Iris pigment epithelial cell (primary cell): ENCODE measurements at places on chromosomes 7 and 10.

- DNase-seq = no peak
These were observed 38.1 kb downstream of the ADAP1 start for GRCh38 chr7:916291-916941.

- DNase-seq = no peak
These were observed 125.8 kb upstream of the UNC5B start for GRCh38 chr10:71086439-71087080.

- peak; percentile 49 for DNase-seq
These were observed 34.3 kb downstream of the WASL start for GRCh38 chr7:123714296-123715080.

- peak; percentile 80 for DNase-seq
These were observed 322.4 kb downstream of the HGF start for GRCh38 chr7:81447351-81447952.

- peak; percentile 55 for DNase-seq
These were observed 6.4 kb downstream of the AGBL3 start for GRCh38 chr7:134992626-134993179.

GRCh38 chr10:110421512-110422138 is 76.1 kb upstream of the DUSP5 start:
- DNase-seq = no peak

DNA sequence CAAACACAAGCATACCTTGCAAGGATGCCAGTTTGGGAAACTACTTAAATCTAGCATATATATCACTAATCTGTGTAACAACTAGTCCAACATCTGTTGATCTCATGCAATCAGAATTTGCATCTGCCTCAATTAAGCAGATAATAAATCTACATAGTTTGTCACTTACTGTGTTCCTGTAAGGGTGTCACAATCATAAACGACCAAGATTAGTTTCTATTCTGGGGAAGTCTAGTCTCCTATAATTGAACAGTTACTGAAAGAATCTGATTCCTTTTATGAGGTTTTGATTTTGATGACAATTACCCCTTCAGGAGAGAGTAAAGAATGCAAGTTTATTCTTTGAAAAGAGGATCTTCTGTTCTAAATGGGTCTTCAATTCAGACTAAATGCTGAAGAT is 85.5 kb upstream of the LRRN3 start:
- DNase-seq = no peak

DNA sequence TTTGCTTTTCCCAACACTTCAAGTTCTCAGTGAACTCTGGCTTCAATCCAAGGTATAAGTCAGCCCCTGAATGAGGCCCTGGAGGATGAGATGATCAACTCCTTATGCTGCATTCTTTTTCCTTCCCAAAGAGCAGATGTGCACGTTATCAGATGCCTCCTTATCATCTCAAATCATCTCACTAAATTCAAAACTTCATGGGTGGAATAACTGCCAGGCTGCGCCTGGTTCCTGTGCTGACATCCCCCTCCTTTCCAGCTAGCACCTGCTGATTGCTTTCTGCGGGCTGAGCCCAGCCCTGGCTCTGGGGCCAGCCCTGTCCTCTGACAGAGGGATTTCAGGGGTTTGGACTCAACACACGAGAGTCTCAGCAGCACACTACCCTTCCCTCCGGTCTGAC is 44.9 kb downstream of the TLL2 start:
- no peak for DNase-seq

- no peak for DNase-seq
These were observed 177.9 kb downstream of the RNF133 start for GRCh38 chr7:122520971-122521555.

GRCh38 chr10:90738885-90739284 is 119.0 kb downstream of the HTR7 start:
- DNase-seq = peak; percentile 59

DNA sequence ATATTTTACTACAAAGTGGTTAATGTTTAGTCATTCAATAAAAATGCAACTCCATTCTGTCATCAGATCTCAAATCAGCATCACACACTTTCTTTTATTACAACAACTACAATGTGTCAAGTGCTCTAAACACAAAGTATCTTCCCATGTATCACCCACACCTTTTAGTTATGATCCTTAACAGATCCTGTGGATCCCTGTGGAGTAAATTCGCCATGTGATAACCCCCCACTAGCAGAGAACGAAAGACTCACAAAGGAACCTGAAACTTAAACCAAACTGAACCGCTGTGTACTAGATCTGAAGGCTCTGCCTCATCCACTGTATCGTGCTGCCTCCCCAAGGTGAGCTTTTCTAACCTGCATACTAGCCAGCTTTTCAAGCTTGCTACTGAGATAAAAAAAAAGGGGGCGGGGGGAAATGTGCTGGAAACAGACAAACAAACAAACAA is 1.7 kb downstream of the DPY19L1 start:
- DNase-seq = peak; percentile 59

DNA sequence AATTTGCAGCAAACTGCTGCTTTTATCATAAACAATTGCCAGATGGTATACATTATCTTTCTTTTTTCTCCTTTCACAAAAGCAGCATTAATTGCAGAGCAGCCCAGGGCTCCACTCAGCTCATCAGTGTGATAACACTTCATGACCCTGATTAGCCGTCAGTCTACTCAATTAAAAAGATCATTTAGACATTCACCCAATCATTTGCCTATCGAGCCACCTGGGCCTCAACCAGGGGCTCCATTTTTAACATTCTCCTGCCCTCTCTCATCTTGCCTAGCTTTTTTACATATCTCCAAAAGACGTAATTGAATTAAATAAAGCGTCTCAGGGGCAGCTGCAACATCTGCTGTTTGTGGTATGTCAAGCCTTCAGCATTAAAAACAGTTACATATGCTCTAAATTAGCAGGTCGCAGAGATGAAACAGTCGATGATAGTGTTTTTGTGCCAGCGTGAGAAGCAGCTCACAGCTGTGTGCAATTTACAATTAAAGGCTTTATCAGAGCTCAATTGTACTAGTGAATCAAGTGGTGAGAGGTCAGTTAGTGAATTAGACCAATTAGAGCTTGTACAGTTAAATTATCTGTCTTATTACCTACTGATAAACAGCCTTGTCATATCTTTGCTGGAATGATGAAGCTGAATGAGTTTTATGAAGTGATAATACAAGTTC is 522.5 kb downstream of the ETV1 start:
- no peak for DNase-seq

DNA sequence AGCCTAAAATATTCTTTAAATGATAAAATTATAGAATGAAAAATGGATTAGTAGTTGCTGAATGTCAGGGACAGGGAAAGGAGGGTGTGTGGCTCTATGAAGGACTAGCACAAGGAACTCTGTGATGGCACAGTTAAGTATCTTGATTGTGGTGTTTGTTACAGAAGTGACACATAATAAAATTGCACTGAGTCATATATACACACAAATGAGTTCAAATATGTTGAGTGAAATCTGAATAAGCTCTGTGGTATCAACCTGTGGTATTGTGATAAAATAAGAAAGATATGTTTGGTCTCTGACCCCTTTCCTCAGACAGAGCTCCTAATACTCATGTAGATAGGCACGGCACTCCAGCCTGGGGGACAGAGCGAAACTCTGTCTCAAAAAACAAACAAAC is 181.5 kb upstream of the TRIM24 start:
- DNase-seq = peak; percentile 22

GRCh38 chr7:8109196-8110022 is 140.8 kb downstream of the GLCCI1 start:
- peak; percentile 34 for DNase-seq

DNA sequence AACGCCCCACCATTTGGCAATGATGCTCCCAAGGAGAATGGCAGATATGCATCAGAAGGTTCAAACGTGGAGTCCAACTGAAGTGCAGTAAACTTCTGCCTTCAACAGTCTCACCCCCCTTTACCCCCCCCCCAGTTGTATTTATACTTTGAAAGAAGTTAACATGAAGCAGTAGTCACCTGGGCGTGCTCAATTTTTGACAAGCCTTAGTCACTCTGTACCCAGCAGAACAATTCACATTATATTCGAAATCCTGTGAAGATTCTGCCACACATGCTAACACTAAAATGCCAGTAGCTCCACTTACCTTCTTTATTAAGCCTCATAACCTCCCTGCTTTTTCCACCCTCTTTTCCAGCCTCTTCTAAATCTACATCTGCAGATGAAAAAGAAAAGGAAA is 894 bp downstream of the ATXN7L1 start:
- DNase-seq = no peak

GRCh38 chr7:42380401-42380800 is 143.4 kb upstream of the GLI3 start:
- DNase-seq = peak; percentile 82

DNA sequence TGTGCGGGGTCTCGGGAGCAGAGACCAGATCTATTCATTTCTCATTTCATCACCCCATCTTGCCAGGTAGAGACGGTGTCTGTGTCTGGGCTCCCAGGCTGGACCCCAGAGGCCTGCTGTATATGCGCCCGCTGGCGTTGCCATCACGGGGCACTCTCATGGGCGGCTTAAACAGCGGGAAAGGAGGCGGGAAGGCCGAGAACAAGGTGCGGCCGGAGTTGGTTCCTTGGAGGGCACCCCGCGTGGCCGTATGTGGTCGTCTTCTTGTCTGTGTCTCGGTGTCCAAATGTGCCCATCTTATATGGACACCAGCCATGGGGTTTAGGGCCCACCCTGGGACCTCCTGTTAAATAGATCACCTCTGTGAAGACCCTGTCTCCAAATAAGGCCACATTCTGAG is 2.1 kb upstream of the CFAP46 start:
- no peak for DNase-seq

DNA sequence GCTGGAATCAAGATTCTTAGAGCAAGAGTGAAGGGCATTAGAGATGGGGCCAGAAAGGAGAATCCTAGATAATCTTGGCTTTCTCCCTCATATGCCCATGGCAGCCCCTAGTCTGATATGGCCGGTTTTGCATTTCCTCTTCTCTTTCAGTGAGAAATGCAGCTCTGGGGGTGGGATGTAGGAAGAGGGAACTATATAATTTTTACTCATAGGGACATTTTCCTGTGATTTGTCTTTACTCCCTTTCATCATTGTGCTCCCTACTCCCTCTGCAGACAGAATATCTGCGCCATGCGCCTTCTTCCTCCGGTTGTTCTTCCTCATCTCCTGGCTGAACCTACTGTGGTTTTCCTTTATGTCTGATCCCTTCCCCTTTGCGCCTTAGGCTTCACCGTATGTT is 16.8 kb upstream of the CHCHD1 start:
- DNase-seq = no peak

- no peak for DNase-seq
These were observed 83.6 kb downstream of the NXPH1 start for GRCh38 chr7:8516976-8517375.

DNA sequence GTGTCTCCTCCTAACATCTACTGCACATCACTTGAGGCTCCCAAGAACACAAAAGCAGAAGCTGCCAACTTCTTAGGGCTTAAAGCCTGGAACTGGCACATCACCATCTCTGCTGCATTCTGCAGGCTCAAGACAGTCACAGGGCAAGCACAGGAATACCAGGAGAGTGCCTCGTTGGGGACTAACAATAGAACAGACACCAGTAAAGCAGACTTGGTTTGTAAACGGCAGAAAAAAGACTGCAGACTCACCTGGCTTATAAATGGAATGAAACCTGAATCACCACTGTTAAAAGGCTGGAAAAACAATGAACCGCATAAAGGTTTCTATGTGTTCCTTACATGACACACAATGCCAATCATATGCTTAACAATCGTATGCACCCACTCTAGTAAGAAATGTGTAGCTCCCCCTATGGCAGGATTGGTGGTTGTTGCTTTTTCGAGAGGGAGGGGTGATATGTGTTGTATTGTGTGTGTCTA is 12.8 kb downstream of the RHEB start:
- no peak for DNase-seq

- peak; percentile 93 for DNase-seq
These were observed 158.8 kb downstream of the SKAP2 start for GRCh38 chr7:26705567-26705966.

GRCh38 chr7:2475678-2476015 is 551 bp downstream of the GRIFIN start:
- no peak for DNase-seq

DNA sequence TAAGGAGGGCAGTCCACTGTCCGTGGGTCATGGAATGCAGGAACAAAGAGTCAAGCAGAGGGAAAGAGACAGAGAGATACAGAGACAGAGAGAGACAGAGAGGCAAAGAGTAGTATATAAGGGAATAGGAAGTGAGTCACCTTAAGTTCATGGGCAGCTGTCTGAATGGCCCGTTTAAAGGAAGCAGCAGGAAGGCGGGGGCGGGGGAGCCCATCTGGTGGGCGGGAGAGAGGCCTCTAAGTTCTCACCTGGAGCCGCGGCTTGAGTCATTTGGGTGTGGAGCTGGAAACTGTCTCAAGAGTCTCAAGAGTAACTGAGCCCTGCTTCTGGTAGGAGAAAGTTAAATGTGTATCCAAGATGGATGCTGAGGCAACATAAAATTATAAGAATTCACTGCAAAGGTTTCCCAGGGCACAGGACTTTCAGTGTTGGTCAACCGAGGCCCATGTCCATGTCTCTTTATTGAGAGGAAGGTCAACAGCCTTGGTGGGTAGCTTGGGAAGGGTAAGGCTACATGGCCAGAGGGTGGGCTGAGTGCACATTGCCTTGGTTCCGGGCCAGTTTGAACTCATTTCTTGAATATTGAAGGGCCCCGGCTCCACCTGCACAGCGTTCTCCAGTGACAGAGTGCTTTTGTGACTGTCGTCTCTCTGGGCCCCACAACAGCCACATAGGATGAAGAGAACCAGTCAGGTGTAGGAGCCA is 85.5 kb upstream of the CACUL1 start:
- DNase-seq = peak; percentile 31

DNA sequence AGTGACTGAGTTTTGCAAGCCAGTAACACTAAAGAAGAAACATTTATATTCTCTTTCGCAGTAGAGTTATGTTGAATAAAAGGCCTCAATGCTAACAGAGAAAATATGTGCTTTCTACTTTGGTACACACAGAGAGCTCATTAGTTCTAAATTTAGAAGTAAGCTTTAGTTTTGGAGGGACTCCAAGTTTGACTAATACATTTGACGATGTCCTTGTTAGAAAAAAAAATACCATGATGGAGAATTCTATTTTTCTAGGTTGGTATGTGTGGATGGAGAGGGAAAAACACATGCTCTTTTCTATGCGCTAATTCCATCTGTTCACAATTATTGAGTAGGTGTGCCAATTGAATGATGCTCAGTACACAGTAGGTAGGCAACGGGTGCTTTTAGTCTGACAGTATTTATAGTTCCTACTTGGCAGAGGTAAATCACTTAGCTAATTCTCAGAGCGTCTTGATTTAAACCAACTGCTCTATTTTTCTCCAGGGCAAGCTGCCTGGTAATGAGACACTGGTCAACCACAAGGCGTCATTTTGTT is 327.2 kb upstream of the AKR1E2 start:
- DNase-seq = peak; percentile 90

DNA sequence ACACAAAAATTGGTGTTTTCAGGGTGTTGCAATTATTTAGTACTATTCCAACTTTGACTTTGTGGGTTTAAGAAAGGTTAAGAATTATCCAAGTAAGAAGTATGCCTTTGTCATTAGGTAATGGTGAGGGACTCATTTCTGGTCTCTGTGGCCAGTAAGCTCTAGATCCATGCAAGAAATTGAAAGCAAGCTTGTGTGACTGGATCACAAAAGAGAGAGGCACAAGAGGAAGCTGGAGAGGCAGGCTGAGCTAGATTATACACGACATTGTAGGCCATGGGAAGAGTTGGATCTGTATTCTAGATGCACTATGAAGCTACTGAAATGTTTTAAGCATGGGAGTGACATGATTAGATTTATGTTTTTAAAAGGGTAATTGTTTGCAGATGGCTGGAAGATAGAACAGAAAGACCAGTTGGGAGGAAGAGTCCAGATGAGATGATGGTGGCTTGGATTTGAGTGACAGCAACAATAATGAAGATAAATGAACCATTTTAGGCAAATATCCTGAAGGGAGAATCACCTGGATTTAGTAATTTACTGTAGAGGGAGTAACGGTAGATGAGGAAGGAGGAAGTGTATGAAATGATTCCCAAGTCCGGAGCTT is 50.0 kb downstream of the CALD1 start:
- no peak for DNase-seq
